ENCODE measurements at places on chromosomes 6 and 20. TPM values are rescaled to one million over a fixed set of nuclear protein-coding genes. Genes with fewer than 3 reads are reported as not detected.

DNA sequence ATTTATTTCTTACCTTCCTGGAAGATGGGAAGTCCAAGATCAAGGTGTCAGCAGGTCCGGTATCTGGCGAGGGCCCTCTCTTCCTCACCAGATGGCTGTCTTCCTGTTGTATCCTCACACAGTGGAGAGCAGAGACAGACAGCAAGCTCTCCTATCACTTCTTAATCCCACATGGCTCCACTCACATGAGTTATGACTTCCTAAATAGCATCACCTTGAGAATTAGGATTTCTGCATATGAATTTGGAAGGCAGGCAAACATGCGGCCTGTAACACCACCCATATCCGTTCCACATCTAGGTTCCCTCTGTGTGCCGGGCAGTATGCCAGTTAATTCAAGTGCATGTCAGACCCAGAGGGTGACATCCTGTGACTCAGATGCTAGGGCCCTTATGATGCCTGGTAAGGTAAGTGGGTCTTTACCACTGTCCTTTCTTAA, 2.1 kb downstream of the RAET1E start:
- DNase-seq, result no peak

DNA sequence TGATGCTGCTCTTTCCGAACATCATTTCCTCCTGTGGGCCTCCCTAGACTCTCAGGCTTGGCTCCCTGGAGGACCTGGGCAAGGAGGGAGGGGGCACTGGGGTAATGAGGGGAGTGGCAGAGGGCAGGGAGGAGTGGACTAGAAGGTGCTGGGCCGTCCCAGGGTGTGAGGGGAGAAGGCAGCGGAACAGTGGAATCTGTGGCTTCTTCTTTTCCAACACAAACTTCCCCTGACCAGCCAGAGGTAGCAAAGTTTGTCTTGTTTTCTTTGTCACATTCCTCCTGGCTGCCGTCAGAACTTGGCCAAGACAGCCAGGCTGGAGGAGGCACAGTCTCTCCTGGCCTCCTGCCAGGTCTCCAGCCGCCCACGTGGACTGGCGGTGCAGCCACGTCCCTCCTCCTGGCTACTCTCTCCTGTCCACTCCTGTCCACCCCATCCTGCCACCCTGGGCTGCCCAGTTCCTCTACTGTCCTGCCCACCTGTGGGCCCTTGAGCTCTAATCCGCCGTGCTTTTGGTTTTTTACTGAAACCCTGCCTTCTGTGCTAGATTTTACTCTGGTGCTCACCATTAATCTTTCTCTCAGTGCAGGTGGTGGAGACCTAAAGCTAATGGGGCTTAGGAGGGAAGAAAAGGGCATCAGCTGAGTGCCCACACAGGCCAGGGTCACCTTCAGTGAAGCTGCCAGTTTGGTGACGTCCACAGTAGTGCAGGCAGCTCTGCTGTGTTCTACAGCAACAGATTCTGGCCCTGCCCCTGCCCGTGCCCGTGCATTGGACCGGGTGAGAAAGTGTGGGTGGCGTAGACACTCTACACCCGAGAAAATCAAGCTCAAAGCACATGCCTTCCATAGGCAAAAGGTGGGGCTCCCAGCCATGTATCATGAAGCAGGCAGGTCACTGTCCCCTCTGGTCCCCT, 2.8 kb upstream of the CDSN start:
- no peak for DNase-seq

DNA sequence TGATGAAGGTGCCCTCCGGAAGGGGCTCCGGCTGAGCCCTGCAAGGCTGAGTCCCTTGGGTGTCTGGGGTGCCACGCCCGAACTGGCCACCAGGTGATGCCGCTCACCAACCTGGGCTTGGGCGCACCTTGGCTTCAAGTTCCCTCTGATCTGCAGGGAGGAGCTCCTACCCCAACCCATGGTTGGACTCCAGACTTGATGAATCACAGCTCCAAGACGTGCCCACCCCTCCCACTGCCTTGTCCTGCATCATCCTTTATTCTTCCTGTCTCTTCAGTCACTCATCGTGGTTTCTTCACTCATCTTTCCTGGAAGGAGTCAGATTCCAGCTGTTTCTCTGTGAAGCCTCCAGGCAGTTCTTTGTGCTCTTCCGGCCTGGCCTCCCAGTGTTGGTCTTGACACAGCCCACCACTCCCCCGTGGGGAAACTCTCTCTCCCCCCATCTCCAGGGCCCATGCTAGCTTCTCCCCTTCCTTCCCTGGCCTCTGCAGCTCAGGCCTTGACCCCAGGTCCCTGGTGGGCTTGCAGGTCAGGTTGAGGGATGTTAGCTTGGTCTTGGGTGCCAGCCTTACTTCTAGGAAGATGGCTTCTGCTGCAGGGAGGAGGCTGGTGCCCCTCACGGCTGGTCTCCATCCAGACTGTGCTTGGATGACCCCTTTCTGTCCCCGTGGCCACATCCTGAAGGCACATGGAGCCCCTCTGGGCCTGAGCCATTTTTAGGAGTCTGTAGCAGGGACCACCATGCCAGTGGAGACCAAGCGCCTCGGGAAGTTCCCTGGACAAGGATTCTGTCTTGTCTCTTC, 2.6 kb upstream of the ZBP1 start:
- DNase-seq, result peak; percentile 67

DNA sequence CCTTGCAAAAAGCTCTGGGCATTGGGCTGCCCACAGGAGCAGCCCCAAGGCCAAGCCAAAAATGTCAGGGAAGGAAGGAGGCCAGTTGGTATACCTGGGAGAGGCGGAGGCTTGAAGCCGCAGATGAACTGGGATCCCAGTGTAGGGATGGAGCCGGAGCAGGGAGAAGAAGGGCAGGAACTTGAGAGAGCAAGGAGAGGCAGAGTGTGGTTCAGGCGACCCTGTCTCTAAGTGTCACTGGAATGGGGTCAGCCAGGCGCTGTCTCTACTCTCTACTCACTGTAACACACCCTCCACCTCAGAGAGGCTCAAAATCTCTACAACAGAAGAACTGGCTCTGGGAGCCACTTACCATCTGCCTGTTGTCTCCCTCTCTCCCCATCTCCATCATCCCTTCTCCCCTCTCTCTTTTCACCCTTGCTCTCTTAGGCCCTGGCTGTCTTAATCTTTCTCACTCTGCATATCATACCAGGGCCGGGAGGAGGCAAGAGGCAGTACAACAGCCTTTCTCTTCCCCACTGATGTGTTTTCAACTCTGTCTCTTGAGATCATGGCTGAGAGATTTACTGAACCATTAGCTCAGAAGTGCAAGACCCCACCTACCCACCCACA, 93.3 kb downstream of the CRYBG1 start:
- no peak for DNase-seq

- DNase-seq, result no peak
Observed at GRCh38 chr6:10382728-10383330, 32.0 kb downstream of the TFAP2A start.

MRPL14 gene
- 56.6 TPM for total RNA-seq

RIMS1 gene
- total RNA-seq, result not detected

FOXP4 gene
- total RNA-seq, result 28.2 TPM

FKBP1C gene
- total RNA-seq, result 1.5 TPM

Measured in activated T-cell treated with anti-CD3 and anti-CD28 coated beads, Interleukin-2, amount 50 U/mL, for 4 hours (primary cell).